ENCODE measurements at places on chromosomes 7 and 10. TPM values are rescaled to one million over a fixed set of nuclear protein-coding genes. Genes with fewer than 3 reads are reported as not detected.

DNA sequence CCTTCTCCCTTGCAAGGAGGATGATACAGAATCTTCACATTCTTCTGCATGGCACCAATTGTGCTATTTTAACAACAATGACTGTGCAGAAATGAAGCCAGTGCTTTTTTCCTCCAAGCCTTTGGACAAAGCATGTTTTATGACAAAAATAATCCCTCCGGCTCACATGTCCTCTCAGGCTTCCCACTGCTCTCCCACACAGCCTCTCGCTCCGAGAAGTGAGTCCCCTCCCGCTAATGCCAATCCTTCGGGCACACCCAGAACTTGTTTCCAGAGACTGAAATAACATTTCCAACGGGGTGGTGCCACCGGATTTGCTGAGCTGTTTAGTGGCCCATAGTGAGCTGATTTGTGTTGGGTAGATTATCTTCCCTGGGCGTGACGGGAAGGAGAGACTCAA, 35.8 kb downstream of the RBM17 start:
- no peak overlapping the region for H3K27ac ChIP-seq
- no peaks in the 10 kb centered on the region for H3K27me3 ChIP-seq
- no peak overlapping the region for H3K4me3 ChIP-seq
- H3K4me1 ChIP-seq, result peaks cover 12% of the 10 kb centered on the region
- DNase-seq, result no peak

GRCh38 chr10:77756319-77757232, 119.0 kb upstream of the KCNMA1 start:
- no peak overlapping the region for H3K4me3 ChIP-seq
- no peaks in the 10 kb centered on the region for H3K27me3 ChIP-seq
- no peaks in the 10 kb centered on the region for H3K36me3 ChIP-seq
- no peak overlapping the region for H3K27ac ChIP-seq

- no peaks in the 10 kb centered on the region for H3K27me3 ChIP-seq
- no peak for DNase-seq
- H3K36me3 ChIP-seq, result no peaks in the 10 kb centered on the region
These were observed 31.9 kb upstream of the C10orf53 start for GRCh38 chr10:49647554-49647953.

- no peaks in the 10 kb centered on the region for H3K36me3 ChIP-seq
- peak overlapping the region; percentile 30 for H3K4me3 ChIP-seq
- peaks cover 11% of the 10 kb centered on the region for H3K4me1 ChIP-seq
- H3K27me3 ChIP-seq, result no peaks in the 10 kb centered on the region
- peak overlapping the region; percentile 31 for H3K27ac ChIP-seq
- DNase-seq, result peak; percentile 27
These were observed 624 bp upstream of the CEP55 start for GRCh38 chr10:93495654-93496321.

DNA sequence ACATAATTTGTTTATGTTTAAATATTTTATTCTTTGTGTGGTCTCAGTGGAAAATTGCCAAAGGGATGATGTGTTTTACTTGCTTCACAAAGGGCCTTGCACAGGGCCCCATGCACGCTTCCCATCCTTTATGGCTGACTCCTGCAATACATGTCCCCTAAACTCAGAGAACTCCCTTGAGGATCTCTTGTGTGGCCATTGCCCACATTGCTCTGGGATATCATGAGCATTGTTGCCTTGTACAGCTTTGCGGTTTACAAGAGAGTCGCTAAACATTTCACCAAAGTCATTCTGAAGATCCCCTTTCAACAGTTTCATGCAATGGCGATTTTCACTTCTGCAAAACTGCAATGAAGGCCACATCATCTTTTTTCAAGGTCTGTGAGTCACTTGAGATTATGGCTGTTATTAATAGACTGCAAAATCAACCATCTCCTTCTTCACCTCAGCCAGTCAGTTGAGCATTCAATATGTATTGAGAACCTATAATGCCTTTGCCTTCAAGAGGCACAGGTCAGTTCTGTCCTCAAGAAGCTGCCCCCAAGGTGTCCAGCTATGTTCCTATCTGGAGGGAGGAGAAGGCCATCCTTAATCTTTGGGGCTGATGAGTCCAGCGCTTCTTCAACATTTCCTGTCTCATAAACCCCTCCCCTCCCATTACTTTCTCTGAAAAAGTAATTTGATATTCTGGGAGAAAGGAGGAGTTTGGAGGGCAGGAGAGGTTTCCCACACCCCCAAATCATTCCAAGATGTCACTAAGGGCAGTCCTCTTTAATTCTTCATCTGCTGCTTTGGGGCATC, 108.1 kb downstream of the CCDC71L start:
- no peaks in the 10 kb centered on the region for H3K4me1 ChIP-seq
- no peak overlapping the region for H3K27ac ChIP-seq
- no peak overlapping the region for H3K4me3 ChIP-seq

Gene STAMBPL1
- total RNA-seq, result 10.1 TPM

Gene FGFBP3
- total RNA-seq, result 3.4 TPM

Gene RBM20
- 14.5 TPM for total RNA-seq
